IMR-90 (cell line): ENCODE measurements at places on chromosomes 3 and 15. TPM values are rescaled to one million over a fixed set of nuclear protein-coding genes. Genes with fewer than 3 reads are reported as not detected.

GRCh38 chr3:105513886-105514285 lies 147.2 kb downstream of the ALCAM start:
- DNase-seq: no peak

DNA sequence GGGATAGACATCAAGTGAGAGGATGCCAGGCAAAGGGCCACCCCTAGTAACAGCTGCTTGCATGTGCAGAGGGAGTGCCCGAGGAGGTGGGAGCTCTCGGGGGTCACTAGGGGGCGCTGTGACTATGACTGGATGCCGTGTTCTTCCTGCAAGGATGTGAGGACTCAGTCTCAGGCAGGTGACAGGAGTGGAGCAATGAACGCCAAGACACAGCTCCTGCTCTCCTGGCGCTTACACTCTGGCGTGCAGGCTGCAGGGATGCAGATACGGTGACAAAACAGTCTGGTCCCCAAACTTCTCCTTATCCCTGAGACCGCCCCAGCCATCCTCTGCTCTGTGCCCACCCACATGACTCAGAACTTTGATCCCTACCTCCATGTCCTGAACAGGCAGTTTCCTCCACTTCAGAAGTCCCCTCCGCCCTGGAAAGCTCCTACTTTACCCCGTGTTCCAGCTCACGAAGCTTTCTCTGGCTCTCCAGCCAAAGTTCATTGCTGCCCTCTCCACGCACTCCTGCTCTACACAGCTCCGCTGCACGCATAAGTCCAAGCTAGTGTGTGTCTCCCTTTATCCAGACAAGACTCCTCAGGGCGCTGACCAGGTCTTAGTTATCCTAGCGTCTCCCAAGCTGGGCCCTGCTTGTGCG lies 14.7 kb downstream of the RHOV start:
- peak; percentile 68 for DNase-seq

DNA sequence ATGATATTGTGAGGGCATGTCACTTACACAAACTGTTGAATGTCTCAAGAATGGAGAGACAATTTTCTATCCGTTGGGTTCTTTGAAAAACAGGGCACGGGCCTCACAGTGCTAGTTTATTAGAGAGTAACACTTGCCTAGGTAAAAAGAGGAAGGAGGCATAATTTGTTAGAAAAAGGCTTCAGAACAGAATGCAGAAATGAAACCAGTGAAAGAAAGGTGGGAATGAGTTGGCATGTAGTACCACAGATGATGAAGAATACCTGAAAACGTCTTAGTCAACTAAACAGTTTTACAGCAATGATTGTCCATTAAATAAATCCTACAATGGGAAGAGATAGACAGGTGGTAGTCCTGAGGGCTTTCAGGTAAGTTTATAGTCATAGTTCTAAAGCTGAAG lies 1399.7 kb upstream of the CADM2 start:
- DNase-seq: no peak

CRYGS gene
- 2.1 TPM in 2 replicates for polyA plus RNA-seq

GRCh38 chr15:79540551-79540950 lies 108.4 kb downstream of the MINAR1 start:
- DNase-seq: no peak

DNA sequence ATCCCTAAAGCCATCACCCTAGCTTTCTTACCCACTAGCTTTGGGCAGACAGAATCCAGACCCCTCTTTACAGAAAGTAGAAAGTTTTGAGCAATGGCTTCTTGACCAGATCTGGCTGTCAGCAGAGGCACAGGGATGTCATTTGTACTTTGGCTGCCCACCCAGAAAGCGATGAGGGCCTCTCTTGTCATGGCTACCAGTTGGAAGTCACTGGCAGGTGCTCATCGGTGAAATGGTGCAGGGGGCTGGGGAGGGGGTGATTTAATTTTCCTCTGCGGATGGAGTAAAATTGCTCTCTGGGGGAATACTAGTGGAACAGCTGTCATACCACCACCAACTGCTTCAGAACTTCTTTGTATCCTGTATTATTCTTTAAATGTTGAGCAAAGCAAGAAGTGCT lies 393.7 kb downstream of the LSAMP start:
- no peak for DNase-seq
